ENCODE measurements at places on chromosomes 12 and 14.

GRCh38 chr12:105336411-105336810 is 5.9 kb downstream of the C12orf75 start:
- DNase-seq: no peak

- no peak for DNase-seq
Observed at GRCh38 chr12:124661341-124661740, 93.9 kb upstream of the NCOR2 start.

DNA sequence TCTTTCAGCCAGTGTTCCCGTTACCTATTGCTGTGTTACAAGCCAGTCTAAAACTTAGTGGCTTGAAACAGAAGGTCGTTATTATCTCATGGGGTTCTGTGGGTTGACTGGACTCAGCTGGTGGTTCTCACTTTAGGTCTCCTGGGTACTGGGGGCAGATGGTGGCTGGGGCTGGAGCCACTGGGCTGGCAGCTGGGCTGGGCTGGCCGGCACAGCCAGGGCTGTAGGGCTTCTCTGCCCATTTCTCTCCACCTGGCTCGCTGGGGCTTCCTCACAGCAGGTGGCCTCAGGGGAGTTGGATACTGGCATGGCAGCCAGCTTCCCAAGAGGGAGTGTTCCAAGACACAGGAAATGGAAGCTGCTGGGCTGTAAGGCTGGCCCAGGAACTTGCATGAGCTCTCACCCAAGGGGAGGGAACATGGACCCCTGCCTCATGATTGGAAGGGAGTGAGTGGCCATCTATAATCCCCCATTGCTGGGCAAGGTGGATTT is 27.0 kb downstream of the TUNAR start:
- DNase-seq: no peak

GRCh38 chr12:124466216-124467128 is 100.9 kb downstream of the NCOR2 start:
- peak; percentile 79 for DNase-seq

GRCh38 chr14:80005561-80005960 is 205.7 kb downstream of the DIO2 start:
- DNase-seq: no peak

GRCh38 chr12:55658635-55659391 is 22.1 kb downstream of the OR10P1 start:
- no peak for DNase-seq

DNA sequence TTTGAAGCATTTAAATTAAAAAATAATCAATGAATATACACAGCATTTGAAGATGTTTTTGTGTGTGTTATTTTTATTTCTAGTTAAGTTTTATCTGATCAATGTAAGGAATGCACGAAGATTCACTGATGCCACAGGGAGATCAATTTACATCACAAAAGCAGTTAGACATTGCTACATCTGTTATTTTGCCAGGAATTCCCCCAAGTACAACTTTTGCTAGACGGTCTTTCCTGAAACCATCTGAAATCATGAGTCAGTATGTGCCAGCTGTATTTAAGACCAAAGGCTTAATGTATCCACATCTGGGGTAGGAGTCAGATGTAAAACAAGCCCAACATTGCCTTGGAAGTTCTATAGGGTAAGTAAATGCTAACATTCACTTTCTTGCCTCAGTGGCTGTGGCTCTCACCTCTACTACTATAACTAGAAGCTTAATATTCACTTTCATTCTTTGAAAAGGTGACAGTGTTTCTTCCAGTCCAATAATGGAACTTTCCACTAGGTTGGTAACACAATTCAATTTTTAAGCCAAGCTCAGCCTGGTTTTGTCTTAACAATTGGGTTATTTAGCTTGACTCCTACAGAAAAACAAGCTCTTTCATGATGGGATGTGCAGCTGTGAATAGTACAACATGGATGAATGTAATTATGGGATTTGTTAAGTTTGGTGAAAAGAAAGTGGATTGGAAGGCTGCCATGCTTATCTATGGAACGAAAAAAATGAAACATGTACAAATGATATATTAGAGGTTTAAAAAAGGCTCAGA is 385.4 kb upstream of the TMEM132C start:
- DNase-seq: no peak

- DNase-seq: no peak
Observed at GRCh38 chr14:68539789-68540188, 253.1 kb downstream of the ZFP36L1 start.

DNA sequence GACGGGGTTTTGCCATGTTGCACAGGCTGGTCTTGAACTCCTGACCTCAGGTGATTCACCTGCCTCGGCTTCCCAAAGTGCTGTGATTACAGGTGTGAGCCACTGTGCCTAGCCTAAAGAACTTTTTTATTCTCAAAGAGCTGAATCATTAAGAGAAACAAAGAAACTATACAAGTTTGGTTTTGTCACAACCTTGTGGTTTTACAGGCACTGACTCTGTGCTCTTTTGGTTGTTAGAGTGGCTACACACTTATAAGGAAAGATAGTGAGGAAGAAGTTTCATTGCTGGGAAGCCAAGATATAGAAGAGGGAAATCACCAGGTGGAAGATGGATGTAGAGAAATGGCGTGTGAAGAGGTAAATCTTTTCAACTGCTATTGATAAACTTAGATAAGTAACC is 10.1 kb upstream of the DNAH10 start:
- no peak for DNase-seq

GRCh38 chr12:14911131-14911530 is 25.5 kb upstream of the MGP start:
- DNase-seq: no peak

GRCh38 chr12:91009319-91009950 is 4.7 kb upstream of the EPYC start:
- DNase-seq: no peak

DNA sequence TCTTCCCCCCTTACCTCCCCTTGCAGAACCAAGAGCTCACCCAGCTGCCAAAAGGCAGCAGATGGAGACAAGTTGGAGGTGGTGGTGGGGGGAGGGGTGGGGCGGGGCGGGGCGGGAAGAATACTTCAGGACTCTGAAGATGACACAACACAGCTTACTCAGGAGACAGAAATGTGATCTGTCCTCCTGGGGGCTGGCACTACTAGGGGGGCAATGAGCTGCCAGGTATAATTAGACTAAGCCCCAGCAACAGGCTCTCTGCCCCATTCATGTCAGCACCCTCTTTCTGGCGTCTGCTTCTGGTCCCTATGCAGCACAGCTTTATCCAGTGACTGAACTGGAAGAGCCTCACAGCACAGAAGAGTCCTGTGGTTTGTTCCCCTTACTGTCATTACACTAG is 407.0 kb downstream of the MED13L start:
- DNase-seq: no peak

DNA sequence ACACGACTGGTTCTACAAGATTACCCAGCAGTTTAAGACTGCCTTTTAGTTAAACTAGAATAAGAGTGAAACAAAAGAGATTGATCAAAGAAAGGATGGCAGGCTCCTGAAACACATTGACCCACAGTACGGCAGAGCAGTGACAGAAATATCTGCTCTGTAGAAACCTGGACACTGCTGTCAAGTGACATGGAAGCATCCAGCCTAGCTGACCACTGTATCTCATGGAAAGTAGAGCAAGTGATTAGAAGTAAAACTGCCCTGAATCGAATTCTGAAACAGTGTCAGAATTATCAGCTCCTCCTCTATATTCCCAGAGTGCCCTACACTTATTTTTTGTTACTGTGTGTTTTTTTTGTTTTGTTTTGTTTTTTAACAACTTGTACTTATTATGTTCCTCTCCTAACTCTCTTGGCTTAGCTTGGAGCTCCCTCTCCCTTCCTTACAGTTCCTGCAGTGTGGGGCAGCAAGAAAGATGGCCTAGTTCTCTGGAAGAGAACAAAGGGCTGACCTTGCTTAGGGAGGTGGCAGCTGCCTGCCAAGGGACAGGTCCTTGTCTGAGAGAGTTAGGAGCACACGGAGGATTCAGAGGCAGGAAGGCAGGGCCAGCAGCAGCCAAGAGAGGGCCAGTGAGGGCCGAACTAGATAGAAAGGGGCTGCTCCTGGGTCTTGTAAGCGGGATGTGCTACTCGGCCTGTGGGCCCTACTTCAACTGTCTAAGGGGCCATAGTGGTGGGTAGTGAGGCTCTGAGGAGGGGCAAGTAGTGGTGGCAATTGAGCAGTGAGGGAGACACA is 97.2 kb downstream of the PTPRR start:
- no peak for DNase-seq

GRCh38 chr12:45278447-45278846 is 62.6 kb downstream of the ANO6 start:
- no peak for DNase-seq

GRCh38 chr12:79859646-79860045 is 75.3 kb downstream of the PPP1R12A start:
- DNase-seq: no peak

GRCh38 chr12:49635656-49636055 is 12.3 kb downstream of the PRPF40B start:
- peak; percentile 2 for DNase-seq

DNA sequence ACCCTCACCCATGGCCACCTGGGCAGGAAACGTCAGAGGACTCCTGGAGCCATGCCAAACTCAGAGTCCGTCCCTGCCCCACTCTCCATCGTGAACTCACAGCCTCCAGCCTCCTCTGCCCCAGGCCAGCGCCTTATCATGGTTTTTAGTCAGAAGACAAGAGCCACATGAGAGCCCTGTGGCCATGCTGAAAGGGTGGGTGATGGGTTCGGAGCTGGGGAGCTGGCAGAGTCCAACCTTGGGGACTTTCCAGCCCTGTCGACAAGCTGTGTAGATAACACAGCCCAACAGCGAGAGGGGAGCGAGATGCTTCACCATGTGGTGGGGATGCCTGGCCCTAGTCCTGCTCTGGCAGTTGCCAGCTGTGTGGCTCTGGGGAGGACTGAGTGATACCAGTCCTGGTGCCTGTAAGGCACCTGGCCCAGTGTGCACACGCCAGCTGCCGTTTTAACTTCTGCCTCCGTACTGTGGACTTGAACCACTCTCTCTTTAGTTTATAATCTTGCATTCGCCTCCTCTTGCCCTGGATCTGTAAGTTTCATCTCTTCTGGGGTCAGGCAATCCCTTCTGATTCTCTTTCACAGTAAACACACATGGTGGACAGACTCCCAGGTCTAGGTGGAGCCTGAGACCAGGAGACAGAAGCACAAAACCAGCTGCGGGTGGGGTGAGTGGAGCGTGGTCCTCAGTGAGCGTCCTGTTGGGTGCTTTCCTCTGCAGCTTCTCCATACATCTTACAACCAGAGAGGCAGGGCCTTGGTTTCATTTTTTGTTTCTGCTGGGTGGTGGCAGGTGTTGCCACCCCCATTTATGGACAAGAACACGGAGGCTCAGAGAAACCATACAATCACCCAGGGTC is 55.3 kb downstream of the RIN3 start:
- DNase-seq: peak; percentile 34

DNA sequence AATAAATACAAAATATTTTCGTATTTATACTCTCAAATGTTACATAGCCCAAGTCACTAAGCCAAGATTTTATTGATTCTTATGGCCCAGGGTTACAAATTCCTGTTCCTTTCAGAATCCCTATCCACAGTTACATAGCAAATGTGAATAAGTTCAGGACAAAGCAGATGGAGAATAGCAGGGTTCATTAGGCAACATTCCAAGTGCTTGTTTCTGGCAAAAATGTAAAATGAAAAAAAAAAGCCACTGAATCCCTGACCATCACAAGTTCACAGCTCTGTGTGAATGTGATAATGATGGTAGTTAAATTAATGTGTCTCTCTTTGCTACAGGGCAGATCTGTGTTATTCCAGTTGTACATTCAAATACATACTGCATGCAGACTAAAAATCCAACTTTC is 74.6 kb downstream of the KCNC2 start:
- no peak for DNase-seq

DNA sequence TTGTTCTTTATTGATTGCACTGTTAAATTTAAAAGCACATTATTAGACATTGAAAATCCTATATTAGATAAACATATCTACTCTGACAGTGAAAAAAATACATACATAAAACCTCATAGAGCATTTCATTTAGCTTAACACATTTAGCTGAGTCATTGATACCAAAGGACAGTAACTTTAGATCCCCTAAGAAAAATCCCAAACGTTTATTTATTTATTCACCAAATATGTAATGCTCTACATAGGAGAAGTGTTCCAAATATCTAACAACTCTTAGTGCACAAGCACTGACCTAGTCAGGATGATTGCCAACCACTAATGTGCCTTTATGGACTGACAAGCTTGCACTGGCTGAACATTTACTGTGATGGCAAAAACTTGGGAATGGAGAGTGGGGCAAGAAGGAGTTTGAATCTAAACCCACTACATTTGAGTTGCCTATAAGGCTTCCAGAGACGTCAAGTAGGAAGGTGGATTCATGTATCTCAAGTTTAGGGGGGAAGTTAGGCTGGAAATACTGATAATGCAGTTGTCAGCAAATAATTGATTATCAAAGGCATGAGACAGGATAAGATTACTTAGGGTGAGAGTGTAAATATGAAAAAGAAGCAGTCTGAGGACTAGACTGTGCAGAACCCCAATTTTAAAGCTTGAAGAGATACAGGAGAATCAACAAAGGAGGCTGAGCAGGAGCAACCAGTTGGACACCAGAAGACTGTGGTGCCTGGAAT is 156.4 kb downstream of the PLCZ1 start:
- DNase-seq: no peak

GRCh38 chr14:98692832-98693231 is 579.2 kb downstream of the BCL11B start:
- no peak for DNase-seq

DNA sequence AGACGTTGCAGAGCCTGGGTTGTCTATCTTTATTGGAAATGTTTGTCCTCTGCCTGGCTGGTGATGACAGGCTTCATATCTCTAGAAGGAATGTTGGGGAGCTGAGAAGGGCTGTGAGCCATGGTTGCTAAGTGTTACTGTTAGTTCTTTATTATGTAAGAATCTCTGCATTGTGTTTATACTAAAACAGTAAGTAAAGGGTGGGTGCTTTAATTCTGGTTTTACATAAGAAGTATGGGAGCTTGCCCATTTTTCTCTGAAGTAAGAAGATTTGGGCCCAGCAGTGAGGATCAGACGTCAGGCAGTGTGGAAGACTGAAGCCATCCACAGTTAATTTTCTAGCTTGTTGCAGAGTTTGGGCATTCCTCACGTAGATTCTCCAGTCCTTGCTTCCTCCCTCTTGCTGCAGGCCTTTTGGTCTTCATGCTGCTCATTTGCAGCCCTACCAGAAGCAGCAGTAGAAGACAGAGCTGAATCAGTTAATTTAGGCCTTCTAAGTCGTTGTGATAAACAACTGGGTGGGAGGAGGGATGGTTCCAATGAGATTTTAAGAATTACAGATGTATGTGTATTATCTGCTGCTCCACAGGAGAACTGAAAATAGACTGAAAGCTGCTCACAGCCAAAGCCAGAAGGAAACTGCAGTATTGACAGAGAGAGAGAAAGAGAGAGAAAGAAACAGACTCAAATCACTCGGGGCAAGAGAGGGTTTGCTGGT is 21.4 kb downstream of the WNT5B start:
- DNase-seq: no peak

Data from activated B cell treated with CpG ODN at 0.5 μM for 24 hours (primary cell).